ENCODE measurements at places on chromosomes 2 and 18. TPM values are rescaled to one million over a fixed set of nuclear protein-coding genes. Genes with fewer than 3 reads are reported as not detected.

GRCh38 chr2:241820625-241821384, 11.8 kb downstream of the NEU4 start:
- H3K4me1 ChIP-seq, result no peaks in the 10 kb centered on the region
- H3K27me3 ChIP-seq, result no peaks in the 10 kb centered on the region
- H3K36me3 ChIP-seq, result no peaks in the 10 kb centered on the region
- no peak for DNase-seq
- H3K4me3 ChIP-seq, result no peak overlapping the region

DNA sequence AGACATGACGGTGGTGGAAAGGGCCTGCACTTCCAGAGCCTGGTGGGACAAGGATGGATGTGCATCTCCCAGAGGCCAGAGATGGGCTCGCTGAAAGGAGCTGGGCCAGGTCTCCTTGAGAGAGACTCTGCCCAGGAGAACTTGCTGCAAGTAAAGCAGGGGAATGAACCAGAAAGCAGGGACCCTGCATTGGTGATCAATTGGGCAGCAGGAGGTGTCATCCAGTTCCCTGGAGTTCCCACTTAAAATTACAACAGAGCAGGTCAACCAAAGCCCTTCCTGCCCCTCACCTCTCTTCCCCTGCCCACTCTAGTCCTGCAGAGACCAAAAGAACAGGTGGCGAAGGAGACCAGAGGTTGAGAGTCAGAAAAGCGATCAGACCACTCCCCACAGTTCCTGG, 69.7 kb upstream of the CAB39 start:
- peaks cover 6% of the 10 kb centered on the region for H3K4me1 ChIP-seq
- no peak overlapping the region for H3K27ac ChIP-seq
- no peaks in the 10 kb centered on the region for H3K27me3 ChIP-seq
- H3K36me3 ChIP-seq, result no peaks in the 10 kb centered on the region
- DNase-seq, result no peak

DNA sequence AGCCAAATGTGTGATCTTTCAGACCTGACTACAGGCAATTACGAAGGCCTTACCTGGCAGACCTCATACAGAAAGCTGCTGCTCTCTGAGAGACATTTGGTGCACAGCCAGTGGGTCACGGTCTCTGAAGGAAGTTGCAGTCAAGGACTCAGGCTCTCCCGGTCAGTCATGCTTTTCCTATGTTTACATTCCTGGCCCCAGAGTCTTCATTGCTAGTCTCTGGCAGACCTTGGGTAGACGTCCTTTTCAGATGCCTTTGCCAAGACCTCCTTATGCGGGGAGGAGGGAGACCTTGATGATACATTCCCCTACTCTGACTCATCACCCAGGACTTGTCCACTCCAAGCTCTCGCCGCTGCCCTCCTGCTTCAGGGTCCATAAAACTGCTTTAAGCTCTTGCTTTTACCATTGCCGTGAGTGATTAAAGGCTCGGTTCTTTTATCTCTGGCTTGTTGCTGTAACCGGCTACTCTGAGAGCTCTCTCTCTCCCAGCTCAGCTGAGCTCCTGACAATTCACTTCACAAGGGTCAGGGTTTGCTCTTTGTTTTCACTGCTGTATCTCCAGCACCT, 62.0 kb upstream of the SLC35F5 start:
- H3K36me3 ChIP-seq, result no peaks in the 10 kb centered on the region
- no peak overlapping the region for H3K27ac ChIP-seq
- peak; percentile 61 for DNase-seq
- no peaks in the 10 kb centered on the region for H3K27me3 ChIP-seq
- H3K4me1 ChIP-seq, result peaks cover 13% of the 10 kb centered on the region
- peak overlapping the region; percentile 9 for H3K4me3 ChIP-seq

CROCC2 gene
- total RNA-seq, result 0.15 TPM

DNA sequence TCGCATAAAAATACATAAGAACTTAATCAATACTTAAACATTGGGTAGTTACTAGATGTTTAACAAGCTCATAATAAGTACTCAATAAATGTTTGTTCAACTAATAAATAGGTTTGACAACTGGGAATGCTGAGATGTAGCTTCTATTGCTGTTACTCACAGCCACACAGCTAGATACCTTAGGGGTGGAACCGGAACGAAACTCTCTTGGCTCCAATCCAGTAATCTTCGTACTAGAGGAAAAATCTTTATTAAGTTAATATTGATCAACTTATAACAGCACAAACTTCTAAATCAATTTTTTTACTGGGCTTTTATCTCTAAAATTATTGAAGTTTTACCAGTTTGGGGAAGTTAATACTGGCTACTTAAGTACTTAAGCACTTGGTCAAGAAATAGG, 247.8 kb downstream of the PAX3 start:
- H3K4me3 ChIP-seq, result no peak overlapping the region
- H3K36me3 ChIP-seq, result no peaks in the 10 kb centered on the region
- no peak overlapping the region for H3K27ac ChIP-seq
- no peaks in the 10 kb centered on the region for H3K4me1 ChIP-seq
- DNase-seq, result peak; percentile 32

RPS27A gene
- 2,778 TPM for total RNA-seq

All from SJCRH30 (cell line).